ENCODE measurements at places on chromosomes 7 and 10.

DNA sequence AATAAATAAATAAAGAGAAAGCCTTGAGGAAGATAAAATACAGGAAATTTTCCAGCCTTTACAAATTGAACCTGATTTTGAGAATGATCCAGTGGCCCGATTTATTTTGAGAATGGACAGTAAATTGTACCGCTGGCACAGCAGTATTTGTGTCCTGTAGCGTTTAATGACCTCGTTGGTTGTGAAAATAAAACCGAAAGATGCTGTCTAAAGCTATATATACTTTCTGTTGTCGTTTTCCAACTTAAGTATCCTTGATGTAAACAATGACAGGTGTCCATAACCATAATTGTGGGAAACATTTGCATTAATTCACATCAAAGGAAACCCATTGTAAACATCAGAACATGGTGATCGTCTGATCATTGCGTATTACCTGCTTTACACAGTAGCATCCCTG, 38.8 kb downstream of the TBXAS1 start:
- DNase-seq: no peak

DNA sequence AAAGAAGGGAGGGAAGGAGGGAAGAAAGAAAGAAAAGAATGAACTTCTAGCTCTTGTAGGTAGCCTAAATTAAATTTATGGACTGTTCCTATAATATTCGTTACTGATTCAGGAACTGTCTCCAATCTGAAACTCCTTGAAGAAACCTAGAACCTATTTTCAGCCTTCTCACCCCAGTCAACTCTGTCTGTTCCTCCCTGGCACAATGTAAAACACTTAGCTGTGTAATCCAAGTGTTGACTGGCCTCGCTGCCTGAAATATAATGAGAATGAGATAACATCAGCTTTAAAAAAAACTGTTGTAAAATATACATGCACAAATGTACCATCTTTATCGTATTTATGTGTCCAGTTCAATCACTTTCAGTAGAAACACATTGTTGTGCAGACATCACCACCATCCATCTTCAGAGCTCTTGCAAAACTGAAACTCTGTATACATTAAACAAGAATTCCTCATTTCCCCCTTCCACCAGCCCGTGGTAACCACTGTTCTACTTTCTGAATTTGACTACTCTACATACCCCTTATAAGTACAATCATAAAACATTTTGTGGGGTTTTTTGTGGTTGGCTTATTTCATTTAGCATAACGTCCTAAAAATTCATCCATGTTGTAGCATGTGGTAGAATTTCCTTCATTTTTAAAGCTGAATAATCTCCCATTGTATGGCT, 6.3 kb upstream of the C7orf33 start:
- no peak for DNase-seq

- no peak for DNase-seq
Observed at GRCh38 chr10:23870651-23871610, 338.0 kb upstream of the KIAA1217 start.

DNA sequence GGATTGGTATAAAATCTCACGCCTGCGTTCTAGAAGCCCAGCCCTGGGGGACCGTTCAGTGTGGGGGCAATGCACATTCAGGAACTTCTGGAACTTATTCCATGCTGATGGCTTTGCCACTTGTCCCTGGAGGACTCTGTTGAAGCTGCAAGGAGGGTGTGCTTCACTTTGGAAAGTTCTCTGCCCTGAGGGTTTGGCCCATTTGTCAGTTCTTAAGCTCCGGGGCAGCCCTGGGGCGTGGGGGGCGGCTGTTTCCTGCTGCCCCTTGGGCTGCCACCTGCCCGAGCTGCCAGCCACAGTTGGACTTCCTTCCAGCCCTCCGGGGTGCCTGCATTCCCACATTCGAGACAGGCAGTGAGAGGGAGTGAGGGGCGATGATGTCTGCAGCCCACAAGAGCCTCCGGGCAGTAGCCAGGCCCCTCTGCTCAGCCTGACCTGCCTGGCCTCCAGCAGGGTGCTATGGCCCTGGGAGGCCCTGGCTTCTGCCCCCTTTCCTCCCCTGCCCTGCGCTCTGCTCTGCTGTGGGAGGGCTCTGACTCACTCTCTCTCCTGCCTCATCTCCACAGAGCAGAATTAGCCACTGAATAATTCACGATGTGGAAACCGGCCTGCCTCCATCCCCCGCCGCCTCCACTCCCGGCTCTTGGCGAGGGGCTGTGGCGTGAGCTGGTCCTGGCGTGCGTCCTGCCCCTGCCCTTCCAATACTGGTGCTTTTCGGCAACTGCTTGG, 1.9 kb downstream of the TTYH3 start:
- DNase-seq: peak; percentile 44

DNA sequence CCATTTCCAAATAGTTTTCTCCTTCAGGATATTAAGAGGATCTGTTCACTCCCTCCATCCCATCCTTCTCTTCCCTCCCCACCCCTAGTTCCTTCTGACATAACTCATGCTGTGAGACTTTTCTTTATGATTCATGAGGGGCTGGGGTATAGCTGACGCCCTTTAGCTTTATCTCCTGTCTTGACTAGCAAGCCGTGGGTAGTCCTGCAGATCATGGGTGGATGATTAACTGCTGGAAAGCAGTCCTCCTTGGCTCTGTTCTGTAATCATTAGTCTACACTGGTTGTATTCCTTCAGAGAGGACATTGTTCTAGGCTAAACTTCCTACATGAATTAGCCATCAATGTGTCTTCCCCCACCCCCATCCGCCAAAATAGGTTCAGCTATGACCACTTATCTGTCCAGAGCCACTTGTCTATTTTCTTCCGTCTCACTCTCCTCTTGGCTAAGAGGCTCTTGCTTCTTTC, 135.4 kb downstream of the LRRC4 start:
- DNase-seq: no peak

DNA sequence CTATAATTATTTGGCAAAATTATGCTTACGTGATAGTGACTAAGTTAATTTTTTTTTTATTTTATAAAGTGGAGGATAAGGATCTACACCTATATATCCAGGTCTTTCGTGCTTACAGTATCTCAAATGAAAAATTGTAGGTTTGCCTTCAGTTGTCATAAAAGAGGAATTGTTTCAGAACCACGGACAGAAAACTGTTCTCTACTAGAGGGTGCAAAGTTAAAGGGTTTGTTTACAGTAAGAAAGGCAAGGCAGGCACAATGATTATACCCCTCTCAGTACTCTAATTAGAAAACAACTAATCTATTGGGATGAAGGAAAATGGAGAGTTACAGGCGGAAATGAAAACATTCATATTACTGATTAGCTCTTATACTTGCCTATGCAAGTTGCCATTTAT, 1.5 kb downstream of the PCLO start:
- DNase-seq: no peak

DNA sequence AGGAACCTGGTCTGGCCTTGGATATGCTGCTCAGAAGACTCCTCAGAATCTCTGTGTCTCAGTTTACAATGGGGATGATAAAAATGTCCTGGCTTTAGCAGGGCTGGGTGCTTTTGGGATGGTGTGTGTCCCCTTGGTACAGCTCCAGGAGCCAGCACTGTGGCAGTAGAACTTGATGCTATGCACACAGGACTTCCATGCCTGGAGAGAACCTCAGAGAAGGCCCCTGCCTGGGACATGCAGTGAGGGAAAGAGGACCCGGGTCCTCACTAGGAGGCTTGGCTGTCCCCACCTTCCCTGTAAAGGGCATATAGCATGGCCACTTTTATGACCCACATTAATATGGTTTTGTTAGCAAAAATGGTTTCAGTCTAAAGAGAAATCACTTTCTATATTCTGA, 100.5 kb downstream of the GLRX3 start:
- DNase-seq: no peak

DNA sequence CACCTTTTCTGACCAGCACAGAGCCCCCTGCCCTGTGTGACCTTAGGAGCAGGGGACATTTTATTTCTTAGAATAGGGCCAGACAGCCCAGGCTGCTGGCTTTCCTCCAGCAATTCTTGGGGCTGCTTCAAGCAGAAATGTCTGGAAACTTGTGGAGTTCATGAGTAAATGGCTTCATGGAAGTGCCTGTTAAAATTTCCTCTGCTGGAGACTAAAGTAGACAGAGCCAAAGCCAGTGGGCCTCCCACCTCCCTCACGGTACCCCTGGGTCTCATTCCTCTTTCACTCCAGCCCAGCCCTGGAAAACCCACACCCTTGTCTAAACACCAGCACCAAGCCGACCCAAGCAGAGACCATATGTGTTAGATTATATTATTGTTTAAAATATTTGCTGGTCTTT, 505.5 kb upstream of the ZMIZ1 start:
- DNase-seq: no peak

DNA sequence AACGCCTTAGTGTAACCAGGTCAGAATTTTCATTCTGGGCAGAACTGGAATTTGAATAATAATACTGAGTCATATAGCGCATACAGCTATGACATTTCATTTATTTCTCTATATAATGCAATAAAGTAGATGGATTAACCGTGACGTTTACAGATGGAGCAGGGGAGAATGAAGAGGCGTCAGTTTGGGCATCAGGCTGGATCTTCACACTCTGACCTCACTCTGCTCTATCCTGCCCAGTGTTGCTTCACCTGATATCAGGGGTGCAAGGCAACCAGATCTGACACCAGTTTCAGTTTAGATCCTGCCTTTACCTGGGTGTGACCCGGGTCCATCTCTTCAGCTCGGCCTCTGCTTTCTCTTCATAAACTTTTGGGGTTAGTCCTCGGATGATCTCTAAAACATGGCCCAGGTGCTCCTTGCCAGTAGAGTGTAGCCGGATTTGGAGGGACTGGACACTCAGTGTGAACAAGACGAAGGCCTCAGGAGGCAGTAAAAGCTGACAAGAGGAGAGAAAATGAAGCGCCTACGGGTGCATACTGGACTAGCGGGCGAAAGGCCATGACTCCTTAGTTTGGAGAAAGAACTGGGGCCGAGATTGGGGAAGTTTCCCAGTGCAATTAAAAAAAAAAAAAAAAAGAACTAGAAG, 1.4 kb upstream of the ZYX start:
- no peak for DNase-seq

Measured in ovary (tissue), 10 donors.